Tibial artery (tissue), 4 donors: ENCODE measurements at places on chromosomes 1 and 21.

GRCh38 chr1:31102501-31102950 lies 37.0 kb upstream of the PUM1 start:
- peak; percentile 35 for DNase-seq

DNA sequence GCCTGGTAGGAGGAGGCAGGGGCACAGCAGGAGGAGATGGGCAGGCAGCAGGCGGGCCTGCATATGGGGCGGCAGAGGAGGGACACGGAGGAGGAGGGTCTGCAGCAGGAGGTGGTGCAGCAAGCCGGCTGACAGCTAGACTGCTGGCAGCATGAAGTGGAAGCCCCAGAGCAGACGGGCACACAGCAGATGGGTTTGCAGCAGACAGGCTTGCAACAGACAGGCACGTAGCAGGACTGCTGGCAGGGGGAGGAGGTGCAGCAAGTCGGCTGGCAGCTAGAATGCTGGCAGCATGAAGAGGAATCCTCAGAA lies 615 bp downstream of the KRTAP10-5 start:
- DNase-seq, result peak; percentile 48

- peak; percentile 29 for DNase-seq
These were observed 78.3 kb downstream of the NPHP4 start for GRCh38 chr1:5913876-5914275.

GRCh38 chr1:227742738-227743715 lies 7.8 kb downstream of the SNAP47 start:
- DNase-seq, result peak; percentile 60

- DNase-seq, result no peak
These were observed 216.3 kb downstream of the RGS7 start for GRCh38 chr1:241140670-241141069.

DNA sequence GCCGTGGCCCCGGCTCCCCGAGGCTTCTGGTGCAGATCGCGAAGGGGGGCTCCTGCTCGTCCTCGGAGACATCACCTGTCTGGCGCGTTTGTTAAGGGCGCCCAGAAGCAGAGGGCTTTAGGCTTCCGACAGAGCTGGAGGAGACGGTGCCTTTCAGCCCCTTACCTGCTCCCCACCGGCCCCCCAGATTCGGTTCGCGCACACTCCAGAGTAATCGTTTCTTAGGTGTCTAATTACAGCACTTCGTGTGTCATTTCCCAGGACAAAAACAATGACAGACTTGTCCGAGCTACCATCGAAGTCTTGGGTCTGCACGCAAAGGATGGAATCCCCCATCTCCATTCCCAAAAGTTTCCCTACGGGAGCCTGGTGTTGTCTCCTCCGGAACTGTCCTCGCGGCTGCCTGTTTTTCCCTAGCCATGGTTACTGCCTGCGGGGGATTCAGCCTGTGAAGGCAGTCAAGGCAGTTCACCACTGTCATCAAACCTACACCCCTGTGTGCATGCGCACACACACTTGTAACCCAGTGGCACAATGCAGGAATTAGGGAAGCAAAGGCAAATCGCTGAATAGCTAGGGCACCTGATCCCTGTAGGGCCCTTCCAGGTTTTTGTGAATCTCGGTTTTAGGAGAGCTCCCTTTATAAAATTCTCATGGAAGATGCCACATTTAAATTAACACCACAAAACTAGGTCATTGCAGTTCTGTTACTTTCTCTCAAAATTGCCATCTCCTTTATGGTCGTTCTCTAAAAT lies 738 bp upstream of the CDC42BPA start:
- peak; percentile 50 for DNase-seq

DNA sequence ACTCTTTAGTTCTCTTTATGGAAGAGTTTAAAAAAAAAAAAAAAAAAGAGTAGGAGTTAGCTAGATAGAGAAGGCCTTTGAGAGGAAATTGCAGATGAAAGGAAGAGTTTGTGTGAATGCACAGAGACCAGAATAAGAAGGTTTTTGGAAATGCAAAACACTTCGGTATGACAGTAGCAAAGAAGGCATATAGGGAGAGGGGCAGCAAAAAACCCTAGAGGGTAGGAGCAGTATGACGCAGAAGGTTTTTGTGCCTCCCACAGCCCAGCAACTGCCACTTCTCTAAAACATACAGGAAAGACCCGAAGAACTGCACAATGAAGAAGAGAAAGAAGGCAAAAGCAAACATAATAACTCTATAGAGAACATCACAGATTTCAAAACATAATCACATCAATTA lies 84.3 kb downstream of the WDR64 start:
- no peak for DNase-seq

- DNase-seq, result no peak
These were observed 21.7 kb upstream of the SLC44A3 start for GRCh38 chr1:94798462-94798861.

- DNase-seq, result no peak
These were observed 171.5 kb downstream of the RUNX1 start for GRCh38 chr21:34877485-34878128.

DNA sequence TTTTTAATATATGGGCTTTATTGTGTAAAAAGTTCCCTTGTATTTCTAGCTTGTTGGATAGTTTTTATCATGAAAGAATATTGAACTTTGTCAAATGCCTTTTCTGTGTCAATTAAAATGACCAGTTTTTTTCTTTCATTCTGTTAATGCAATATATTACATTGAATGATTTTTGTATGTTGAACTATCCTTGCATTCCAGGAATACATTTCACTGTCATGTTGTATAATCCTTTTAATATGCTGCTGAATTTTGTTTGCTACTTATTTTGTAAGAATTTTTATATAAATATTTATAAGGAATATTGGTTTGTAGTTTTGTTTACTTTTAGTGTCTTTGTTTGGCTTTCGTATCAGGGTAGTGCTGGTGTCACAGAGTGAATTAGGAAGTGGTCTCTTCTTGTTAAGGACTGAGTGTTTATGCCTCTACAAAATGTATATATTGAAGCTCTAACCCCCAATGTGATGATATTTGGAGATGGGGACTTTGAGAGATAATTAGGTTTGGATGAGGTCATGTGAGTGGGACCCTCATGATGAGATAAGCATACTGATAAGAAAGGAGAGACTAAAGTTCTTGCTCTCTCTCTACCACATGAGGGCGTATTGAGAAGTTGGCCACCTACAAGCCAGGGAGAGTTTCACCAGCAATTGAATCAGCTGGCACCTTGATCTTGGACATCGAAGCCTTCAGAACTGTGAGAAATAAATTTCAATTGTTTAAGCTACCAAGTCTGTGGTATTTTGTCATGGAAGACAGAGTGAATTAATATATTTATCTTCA lies 12.0 kb upstream of the SLAMF6 start:
- no peak for DNase-seq

- DNase-seq, result no peak
These were observed 21.7 kb downstream of the SLC26A9 start for GRCh38 chr1:205921570-205921909.

- DNase-seq, result no peak
These were observed 156.0 kb downstream of the TOMM20 start for GRCh38 chr1:234972411-234973191.

DNA sequence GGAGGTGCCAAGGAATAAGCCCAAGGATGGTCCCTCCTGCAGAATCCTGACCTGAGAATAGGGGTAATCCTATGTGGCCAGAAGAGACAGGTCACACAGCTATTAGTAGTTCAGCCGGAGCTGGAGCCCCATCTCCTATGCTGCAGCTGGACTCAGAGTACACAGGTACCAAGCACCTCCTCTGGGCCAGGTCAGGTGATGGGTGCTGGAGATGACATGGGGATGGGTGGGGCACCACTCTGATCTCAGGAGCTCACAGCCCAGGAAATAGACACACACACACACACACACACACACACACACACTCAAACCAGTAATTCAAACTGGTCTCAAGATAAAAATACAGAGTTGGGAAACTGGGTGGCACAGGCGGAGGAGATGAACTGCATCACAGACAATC lies 54.2 kb upstream of the SSBP3 start:
- DNase-seq, result no peak

DNA sequence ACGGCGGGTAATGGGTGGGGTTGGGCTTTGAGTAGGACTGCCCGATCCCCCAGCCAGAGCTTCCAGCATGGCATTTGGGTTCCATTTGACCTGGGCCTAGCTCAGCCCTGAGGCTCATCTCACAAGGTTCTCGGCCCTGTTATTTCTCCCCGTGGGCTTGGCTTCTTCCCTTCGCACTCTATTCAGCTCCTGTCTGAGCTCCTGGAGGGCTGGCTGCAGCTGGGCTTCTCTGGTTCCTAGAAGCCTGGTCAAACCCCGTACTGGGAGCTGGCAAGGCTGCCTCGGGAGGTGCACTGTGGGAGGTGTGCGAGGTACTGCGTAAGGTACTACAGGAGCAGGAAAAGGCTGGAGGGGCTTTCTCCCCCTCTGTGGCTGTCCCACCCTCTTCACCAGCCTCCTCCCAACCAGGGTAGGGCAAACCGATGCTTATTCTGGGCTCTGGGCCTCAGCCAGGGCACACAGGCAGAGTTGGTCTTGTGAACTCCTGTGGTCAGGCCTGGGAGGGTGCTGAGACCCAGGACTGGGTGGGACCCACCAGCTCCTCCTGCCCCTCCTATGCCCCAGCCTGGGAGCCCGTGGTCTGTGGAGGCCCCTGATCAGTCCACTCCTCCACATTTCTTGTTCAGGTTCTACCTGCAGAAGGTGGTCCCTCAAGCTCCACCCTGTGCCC lies 814 bp downstream of the A3GALT2 start:
- DNase-seq, result no peak

GRCh38 chr1:232986527-232986922 lies 36.1 kb downstream of the NTPCR start:
- DNase-seq, result no peak

- DNase-seq, result no peak
These were observed 31.6 kb downstream of the TGFB2 start for GRCh38 chr1:218376722-218377121.

- no peak for DNase-seq
These were observed 33.2 kb downstream of the OTUD7B start for GRCh38 chr1:149977345-149977744.

DNA sequence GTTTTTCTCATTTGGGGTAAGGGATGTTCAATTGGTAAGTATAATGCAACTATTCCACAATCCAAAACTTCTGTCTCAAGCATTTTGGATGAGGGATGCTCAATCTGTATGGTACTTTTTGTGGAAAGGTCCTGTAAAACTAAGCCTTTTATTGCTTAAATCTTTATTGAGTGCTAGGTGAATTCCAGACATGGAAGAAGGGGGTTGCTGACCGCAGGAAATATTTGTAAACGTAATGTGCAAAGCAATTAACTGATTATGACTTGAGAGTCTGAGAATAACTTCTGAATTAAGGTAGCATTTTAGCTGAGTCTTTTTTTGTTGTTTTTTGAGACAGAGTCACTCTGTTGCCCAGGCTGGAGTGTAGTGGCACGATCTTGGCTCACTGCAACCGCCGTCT lies 3.1 kb downstream of the AKIRIN1 start:
- DNase-seq, result no peak

DNA sequence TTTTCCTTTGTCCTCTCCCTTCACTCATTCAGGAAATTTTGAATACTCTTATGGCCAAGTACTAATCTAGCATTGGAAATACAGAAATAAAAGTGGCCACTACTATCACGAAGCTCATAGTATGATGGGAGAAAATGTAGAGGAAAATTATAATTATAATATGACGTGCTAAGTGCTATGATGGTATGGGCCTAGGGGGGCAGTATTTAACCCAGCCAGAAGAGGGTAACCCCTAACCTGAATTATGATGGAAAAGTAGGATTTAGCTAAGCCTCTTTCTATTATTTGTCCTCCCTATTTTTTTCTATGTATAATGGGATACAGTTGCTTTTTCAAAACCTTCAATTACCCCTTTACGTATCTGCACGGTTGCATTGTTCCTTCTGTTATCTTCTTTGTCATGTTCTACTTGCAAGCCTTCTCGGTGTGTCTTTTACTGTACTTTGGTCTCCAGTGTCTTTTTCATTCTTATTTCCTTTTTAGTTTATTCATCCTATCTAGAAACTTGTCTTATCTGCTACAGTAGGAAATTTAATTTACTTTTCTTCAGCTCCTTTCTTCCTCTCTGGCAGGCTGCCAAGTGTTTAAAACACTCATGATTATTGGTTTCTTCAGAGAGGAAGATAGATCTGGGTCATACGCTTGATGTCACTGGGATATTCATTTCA lies 88.8 kb upstream of the GPR52 start:
- DNase-seq, result no peak

GRCh38 chr1:218467101-218468072 lies 122.3 kb downstream of the TGFB2 start:
- DNase-seq, result no peak

- peak; percentile 50 for DNase-seq
These were observed 25.4 kb downstream of the PIGM start for GRCh38 chr1:160006312-160006940.

DNA sequence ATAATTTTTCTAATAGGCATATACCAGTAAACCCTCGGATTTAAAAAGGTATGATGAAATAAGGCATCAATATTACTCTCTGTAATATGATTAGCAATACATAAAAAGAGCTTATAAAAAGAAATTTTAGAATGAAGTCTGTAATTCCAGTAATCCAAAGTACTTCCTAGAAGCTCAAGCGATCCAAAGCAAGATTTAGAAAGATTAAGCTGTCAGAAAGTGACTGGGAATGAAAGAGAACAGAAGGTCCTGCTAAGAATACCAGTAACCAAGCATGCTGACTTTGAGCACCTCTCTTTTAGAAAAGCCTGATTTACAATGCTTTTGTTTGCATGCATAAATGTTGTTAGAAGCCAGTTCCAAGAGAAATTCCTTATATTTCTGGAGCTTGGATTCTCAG lies 125.1 kb downstream of the GIPC2 start:
- DNase-seq, result no peak

GRCh38 chr1:245434280-245434679 lies 279.5 kb downstream of the KIF26B start:
- DNase-seq, result no peak

GRCh38 chr1:183379951-183380350 lies 38.2 kb downstream of the NMNAT2 start:
- DNase-seq, result no peak

GRCh38 chr1:58162952-58163550 lies 383.5 kb downstream of the OMA1 start:
- DNase-seq, result no peak

DNA sequence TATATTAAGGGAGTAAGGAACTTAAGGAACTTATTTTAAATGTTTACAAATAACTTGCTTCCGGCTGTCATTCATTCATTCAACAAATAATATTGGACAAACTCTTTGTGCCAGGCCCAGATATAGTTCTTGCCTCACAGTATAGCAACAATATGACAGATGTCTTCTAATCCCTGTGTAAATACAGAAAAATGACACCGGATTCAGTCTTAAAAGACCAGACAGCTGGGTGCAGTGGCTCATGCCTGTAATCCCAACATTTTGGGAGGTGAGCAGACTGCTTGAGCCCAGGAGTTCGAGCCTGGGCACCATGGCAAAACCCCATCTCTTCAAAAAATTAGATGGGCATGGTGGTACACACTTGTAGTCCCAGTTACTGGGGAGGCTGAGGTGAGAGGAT lies 23.7 kb downstream of the EIF2B3 start:
- no peak for DNase-seq

GRCh38 chr21:29321217-29321616 lies 22.5 kb downstream of the BACH1 start:
- no peak for DNase-seq

- no peak for DNase-seq
These were observed 102.7 kb downstream of the ADARB1 start for GRCh38 chr21:45177039-45177438.

GRCh38 chr1:89566761-89567174 lies 42.1 kb downstream of the LRRC8B start:
- peak; percentile 32 for DNase-seq

- no peak for DNase-seq
These were observed 2.0 kb downstream of the EPHB2 start for GRCh38 chr1:22712502-22713271.
